ENCODE measurements at places on chromosomes 3 and 15.

GRCh38 chr3:133542871-133543270 is 30.6 kb upstream of the CDV3 start:
- no peak for DNase-seq

DNA sequence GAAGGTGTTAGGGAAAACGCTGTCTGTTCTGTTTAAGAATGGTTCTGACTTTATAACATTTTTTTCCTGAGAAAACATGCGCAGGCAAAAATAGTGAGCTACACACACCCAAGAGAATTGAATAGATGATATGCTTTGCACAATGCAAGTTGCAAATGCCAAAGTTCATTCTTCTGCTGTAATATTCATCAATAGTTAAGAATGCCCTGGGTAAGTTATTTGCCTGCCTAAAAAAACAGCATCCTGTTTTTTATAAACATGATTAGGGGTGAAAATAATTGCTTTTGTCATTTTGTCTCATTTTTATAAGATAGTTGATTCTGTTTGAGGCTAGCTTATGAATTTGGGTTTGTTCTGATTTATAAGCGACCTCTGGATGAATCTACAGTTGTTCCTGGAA is 99.4 kb downstream of the DTWD1 start:
- DNase-seq = no peak

DNA sequence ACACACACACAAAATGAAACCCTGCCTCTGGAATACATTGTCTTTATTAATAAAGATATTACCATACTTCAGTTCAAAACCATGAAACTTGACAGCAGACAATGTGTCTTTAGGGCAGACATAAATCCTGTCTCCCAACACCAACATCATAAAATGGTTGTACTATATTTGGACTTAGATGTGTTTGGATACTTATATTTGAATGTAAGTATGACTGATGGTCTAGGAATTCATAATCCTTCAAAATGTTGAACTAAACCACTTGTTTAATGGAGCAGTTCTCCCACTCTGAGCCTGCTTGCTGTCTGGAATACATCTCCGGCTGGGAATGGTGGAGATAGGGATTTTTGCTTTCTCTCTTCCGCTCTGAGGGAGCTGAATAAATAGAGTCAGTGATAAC is 10.6 kb downstream of the FBN1 start:
- no peak for DNase-seq

GRCh38 chr3:194632809-194633348 is 340 bp downstream of the TMEM44 start:
- no peak for DNase-seq

GRCh38 chr3:121768452-121768851 is 18.9 kb upstream of the GOLGB1 start:
- DNase-seq = no peak

DNA sequence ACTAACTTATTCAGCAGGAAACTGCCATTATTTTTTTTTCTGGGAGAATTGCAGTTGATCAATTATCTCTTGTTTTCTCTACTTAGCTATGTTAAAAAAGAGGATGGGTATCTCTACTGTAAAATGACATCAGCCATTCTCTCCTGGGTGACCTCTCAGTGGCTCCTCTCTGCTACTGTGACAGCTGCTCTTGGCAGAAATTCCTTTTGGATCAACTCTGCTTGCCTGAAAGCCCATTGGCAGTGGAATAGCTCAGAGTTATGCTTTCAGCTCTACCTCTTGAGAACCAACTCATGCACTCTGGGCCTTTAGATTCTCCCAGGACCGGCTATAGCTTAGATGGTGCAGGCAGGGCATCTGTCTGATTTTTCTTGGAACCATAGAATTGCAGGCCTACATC is 99.9 kb upstream of the GAP43 start:
- DNase-seq = no peak

- DNase-seq = no peak
Measured at GRCh38 chr3:54932606-54933005, 4.7 kb upstream of the LRTM1 start.

GRCh38 chr3:142319094-142319493 is 93.7 kb upstream of the GK5 start:
- DNase-seq = no peak

DNA sequence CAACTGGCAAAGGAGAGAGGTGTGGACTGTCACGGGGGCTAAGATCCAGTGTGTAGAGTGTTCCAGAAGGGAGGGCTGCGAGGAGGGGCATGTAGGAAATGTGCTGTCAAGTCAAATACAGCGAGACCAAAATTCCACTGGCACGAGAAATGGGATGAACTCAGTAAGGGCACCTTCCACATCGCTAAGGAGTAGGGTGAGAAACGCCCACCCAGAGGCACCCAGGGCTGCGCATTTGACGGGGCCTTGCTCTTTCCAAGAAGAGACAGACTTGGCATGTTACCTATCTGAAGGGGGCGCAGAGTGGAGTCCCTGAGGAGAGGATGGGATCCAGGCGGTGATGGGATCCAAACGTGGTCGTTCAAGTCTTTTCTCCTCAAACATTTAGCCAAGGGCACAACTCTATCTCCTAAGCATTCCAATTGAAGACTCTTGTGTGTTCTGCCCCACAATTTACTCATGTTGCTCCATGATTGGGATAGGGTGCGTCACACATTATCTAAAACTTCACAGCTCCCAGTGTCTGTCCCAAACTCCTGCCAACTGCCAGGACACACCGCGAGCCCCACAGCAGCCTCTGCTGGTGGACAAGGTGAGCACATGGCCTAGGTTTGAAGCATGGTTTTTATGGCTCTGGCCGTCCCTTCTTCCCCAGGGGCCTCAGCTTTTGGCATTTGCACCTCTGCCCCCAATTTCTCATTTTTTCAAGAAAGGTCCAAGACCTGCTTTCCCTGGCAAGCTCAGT is 7.6 kb downstream of the SELENOS start:
- DNase-seq = no peak

DNA sequence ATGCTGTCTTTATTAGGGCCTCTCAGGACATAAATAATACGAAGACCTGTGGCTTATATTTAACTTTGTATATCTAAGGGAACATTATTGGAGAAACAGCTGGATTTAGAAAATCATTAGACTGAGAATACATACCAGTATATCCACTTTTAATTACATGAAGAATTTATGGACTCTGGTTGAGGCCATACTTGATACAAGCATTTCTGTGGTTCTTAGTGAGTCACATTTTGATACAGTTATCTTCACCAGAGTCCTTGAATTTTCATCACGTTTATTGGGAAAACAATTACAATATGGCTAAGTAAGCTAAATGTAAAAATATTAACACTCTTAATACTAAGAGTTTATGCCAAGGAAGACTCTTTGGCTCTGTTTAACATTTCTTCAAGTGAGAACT is 9.9 kb downstream of the KIF23 start:
- DNase-seq = no peak

DNA sequence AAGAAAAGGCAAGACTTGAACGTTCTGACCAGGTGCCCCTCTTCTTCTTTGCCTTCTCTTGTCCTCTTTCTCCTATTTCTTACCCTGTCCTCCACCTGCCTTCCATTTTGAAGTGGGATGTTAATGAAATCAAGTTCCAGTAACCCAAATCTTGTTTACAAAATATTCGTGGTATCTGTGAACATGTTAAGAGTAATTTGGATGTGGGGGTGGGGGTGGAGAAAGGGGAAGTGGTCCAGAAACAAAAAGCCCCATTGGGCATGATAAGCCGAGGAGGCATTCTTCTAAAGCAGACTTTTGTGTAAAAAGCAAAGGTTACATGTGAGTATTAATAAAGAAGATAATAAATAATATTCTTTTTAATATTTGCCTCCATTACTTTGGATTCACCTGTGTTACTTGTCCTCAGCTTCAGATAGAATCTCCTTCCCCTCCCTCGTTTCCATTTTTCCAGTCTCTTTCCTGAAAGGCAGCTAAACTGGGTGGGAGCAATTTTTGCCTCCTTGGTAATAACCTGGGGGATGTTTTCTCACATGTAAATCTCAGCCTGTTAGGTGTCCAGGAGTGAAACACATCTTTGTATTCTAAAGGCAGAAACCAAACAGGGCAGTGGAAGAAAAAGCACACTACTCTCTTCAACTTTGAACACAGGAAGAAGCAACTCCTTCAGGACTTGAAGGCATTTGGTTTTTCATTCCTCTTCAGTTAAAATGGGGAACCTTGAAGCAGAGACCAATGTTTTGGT is 3.2 kb downstream of the CHST2 start:
- DNase-seq = no peak

DNA sequence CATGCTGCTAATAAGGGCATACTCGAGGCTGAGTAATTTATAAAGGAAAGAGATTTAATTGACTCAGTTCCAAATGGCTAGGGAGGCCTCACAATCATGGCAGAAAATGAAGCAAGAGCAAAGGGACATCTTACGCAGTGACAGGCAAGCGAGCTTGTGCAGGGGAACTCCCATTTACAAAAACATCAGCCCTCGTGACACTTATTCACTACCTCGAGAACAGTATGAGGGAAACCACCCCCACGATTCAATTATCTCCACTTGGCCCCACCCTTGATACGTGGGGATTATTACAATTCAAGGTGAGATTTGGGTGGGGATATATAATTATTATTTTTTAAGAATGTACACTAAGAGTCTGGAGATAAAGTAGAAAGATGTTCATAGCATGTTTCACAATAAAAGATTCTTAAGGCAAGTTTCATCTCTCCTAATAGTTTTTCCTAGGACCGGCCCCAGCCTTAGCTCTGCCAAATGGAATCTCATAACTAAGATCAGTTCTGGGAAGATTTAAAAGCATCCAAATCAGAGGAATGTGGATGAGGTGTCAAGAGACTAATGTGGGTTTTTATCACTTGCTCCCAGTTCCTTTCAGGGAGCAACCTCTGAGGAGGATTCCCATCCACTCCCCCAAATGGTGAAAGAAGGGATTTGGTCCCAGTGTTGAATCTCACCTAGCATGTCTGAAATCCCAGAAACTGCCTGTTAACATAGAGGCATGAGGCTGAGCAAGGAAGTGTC is 221.0 kb downstream of the ZMAT3 start:
- no peak for DNase-seq

- DNase-seq = no peak
Measured at GRCh38 chr3:12886106-12886679, 44.8 kb upstream of the RPL32 start.

- no peak for DNase-seq
Measured at GRCh38 chr15:90075420-90076289, 26.6 kb downstream of the IDH2 start.

- no peak for DNase-seq
Measured at GRCh38 chr3:14774431-14774830, 44.3 kb upstream of the FGD5 start.

GRCh38 chr3:111861391-111861790 is 2.3 kb downstream of the PHLDB2 start:
- DNase-seq = no peak

DNA sequence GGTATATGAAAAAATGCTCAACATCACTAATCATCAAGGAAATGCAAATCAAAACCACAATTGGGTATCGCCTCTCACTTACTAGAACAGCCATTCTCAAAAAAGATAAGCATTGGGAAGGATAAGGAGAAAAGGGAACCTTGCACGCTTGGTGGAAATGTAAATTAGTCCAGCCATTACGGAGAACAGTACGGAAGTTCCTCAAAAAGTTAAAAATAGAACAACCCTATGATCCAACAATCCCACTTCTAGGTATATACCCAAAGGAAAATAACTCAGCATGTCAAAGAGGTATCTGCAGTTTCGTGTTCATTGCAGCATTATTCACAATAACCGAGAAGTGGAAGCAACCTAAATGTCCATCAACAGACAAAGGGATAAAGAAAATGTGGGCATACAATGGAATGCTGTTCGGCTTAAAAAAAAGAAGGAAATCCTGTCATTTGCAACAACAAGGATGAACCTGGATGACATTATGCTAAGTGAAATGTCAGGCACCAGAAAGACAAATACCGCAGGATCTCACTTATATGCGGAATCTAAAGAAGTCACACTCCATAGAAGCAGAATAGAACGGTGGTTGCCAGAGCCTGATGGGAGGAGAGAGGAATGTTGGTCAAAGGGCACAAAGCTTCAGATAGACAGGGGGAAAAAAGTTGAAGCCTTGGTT is 11.7 kb upstream of the CMTM7 start:
- no peak for DNase-seq

- DNase-seq = no peak
Measured at GRCh38 chr3:56772952-56773938, 28.5 kb downstream of the ARHGEF3 start.

GRCh38 chr3:162302983-162303624 is 806.5 kb downstream of the OTOL1 start:
- no peak for DNase-seq

DNA sequence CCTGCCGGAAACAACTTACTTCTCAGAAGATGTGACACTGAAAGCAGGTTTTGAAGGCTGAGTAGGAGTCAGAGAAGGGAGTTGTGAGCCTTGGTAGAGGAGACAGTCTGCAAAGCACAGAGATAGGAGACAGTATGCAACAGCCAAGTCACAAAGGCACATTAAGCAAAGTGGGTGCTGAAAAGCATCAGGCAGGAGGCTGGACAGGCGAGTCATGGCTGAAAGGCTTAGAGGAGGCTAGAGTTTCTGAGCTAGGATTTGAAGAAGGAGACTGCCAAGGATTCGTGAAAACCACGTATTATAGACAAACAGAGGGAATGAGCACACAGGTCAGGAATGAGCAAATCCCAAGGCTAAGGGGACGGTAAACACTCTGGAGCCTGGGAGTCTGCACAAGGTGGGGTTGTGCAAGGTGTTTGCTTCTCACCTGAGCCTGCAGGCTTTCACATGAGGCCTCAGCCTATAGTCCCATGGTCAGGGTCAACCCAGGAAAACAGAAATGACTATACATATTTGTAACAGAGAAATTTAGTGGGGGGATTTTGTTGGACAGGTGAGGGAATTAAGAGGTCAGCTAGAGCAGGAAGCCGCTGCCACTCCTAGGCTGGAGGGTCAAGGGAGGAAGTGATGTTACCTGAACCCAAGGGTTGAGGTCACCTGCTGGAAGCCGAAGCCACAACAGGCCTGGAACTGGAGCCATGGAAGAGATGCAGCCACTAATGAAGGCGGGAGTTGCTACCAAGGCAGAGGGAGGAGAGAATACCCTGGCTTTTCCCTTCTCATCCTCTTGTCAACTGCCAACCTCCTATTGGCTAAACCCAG is 23.1 kb upstream of the TRIM71 start:
- DNase-seq = no peak

DNA sequence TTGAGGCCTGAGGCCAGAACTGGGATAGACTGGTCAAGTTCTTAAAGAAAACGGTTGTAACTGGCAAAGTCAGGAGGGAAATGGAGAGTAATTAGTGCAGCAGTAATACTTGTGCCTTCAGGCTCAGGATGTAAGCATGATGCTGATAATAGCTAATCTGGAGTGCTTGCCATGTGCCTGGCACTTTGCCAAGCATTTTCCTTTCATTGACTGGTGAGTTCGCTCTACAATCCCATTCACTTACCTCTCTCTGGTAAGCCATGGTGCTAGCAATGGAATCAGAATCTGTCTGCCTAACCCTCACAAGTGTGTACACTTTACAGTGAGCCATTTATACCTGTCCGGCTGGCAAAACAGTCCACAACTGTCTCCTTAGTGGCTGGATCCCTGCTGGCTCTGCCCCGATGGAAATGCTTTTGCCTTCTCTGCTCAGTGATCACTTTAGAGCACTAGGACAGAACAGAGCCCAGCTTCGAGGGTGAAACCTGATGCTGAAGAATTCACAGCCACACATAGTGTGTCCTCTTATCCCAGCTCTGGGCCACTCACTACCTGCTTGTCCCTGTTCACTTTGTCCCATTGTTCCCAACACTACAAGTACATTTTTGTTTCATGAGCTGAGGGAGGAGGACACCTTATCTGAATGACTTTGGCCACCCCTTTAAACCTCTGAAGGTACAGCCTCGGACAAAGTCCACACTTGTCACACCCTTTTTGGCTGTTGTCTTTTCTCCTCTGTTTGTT is 10.3 kb downstream of the CHP1 start:
- DNase-seq = no peak

Data from activated CD8-positive, alpha-beta memory T cell treated with anti-CD3 and anti-CD28 coated beads for 4 hours (primary cell).